ENCODE measurements at places on chromosomes 16 and 17.

DNA sequence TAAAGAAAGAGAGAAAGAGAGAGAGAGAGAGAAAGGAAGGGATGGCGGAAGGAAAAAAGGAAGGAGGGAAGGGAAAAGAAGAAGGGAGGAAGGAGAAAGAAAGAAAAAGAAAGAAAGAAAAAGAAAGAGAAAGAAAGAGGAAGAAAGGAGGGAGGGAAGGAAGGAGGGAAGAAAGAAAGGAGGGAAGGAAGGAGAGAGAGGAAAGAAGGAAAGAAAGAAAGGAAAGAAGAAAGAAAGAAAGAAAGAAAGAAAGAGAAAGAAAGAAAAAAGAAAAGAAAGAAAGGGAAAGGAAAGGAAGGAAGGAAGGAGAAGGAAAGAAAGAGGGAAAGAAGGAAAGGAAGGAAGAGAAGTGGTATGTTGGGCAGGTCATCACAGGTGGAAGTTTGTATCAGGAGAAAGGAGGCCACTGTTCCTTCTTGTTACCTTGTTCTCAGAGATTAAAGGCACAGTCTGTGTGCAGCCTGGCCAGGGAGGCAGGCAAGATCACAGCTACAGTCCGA is 19.3 kb downstream of the SLC35G3 start:
- DNase-seq, result no peak

- DNase-seq, result no peak
These were observed 6.0 kb upstream of the RBFOX3 start for GRCh38 chr17:79616801-79617200.

DNA sequence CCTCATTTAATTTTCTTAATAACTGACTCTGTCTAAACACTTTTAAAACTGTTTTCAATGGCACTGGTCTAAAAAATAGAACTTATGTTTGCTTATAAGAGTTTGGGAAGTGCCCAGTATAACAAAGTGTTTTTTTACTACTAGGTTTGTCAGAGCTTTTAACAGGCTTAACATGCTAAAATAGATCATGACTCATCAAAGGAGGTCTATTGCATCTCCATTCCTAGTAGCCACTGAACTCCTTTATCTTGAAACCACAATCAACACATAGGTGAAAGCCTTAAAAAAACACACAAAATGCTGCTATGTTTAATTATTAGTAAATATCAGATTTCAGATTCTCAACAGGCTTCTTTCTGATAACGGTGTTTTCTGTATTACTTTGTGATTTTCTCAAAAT is 196.4 kb upstream of the KIF2B start:
- DNase-seq, result no peak

DNA sequence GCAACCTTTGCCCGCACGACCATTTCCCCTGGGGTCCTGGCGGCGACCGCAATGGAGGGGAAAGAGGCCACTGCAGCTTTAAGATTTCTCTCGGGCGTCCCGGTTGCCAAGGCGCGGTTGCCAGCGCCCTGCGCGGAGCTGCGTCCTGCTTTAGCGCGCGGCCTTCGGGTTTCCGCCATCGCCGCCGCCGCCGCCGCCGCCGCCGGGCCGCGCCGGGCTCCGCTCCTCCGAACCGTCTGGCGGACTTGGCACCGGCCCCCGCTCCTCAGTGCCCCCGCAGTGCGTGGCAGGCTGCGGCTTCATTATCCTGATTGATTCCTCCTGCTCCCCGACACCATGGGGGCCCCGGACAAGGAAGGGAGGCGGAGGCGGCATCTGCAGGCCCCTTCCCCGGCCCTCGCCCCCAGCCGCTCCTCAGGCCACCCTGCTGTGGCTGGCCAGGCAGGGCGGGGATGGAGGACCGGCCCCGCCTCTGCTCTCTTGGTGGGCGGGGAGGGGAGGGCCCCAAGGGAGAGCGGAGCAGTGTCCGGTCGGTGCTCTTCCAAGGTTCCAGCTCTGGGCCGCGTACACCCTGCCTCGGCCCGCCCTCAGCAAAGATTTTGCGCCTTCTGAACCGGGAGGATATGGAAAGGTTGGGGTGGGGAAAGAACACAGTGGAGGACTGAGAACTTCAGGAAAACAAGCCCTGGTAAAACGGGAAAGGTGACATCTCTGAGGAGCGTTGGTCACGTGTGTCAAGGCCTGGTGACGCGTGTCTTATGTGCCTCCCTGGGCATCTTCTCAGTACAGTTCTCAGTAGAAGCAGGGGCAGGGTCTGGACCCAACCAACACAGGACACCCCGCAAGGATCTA is 34.0 kb downstream of the NEUROD2 start:
- peak; percentile 28 for DNase-seq

GRCh38 chr16:82832821-82833220 is 206.1 kb downstream of the CDH13 start:
- no peak for DNase-seq

- DNase-seq, result no peak
These were observed 68.3 kb upstream of the TANC2 start for GRCh38 chr17:62897706-62898105.

DNA sequence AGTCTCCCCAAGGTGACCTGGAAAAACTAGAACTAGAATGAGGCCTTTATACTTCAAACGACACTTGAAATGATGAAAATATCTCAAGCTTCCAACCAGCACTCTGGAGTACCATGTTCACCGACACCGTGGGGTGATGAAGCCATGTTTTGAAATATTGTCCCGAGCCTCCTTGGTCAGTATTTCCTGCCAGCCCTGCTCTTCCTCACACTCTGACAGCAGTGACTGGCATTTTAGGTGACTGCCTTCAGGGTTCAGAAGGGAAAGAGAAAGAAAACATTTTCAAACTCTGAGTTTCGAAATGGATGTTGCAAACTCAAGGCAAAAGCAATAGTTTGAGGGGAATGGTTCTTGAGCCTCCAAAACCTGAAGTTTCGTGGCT is 39.3 kb upstream of the IRX6 start:
- no peak for DNase-seq

- DNase-seq, result no peak
These were observed 67.5 kb upstream of the ZNF423 start for GRCh38 chr16:49923411-49923810.

GRCh38 chr17:18980682-18981334 is 23.8 kb downstream of the FAM83G start:
- DNase-seq, result no peak

GRCh38 chr17:77212833-77213777 is 72.3 kb downstream of the SEC14L1 start:
- no peak for DNase-seq

DNA sequence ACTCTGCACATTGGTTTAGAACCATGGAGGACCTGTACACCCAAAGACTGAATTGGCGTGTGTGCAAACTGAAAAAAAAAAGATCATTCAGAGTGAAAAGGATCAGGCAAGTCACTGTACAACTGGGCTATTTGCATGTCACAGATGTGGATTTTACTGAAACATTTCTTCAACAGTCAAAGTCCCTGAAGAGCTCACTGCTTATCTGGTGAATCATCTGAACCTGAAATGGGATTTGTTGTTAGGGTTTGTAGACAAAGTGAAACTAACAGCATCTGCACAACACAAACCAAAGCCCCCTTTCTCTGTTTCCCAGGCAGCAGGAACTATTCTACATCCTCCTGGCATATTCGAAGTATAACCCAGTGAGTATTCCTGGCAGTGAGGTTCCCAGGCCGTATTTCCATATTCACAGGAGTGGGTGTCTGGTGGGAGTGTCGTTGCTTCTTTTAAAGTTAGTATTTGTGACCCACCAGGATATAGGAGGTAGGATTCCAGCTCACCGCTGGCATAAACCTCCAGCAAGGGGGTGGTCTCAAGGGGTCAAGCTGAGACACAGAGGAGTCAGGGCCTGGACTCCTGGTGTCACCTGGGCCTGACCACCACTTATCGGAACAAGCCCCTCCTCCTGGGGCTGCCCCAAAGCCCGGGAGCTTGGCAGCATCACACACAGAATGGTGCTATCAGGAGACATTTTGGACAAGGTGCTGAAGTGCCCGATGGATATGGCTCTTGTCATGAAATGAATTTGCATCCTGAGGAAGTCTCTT is 80.9 kb downstream of the GOSR1 start:
- no peak for DNase-seq

- no peak for DNase-seq
These were observed 52.1 kb upstream of the SMIM36 start for GRCh38 chr17:55563363-55563762.

- DNase-seq, result no peak
These were observed 161.2 kb downstream of the MRTFB start for GRCh38 chr16:14232106-14232864.

DNA sequence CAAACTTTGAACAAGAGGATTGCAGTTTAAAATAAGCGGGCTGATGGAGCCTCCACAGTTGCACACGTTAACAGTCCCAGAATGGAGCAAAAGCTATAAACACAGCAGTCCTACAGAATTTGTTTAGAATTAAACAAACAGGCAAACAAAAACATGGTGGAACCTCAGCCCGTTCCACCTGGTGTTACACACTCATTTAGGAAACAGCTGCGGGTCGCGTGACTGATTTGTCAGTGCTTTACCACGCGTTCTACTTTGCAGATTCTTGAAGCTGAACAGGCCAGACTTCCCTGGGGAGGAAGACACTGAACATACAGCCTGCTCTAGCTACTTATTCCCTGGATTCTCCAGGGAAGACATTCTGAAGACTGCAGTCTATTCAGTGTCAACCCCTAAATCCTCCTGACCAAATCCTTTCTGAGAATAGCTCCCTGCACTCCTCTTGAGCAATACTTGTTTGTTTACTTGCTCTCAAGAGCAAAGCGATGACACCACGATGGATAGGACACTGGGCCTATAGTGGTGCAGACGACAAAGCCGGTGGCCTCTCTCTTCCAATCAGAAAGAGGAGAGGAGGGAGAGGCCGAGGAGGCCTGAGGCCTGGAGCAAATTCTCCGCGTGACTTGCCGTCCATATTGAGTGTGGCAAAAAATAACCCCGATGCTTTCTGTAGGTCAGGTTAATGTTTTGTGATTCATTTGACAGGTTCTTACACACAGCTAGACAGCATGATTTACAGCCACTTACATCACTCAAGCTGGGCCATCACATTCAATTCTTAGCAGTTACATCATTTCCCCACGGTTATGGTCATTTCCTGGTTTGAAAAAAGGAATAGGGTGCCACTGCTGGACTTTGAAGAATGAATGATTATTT is 4.0 kb upstream of the MAP1LC3B start:
- peak; percentile 88 for DNase-seq

DNA sequence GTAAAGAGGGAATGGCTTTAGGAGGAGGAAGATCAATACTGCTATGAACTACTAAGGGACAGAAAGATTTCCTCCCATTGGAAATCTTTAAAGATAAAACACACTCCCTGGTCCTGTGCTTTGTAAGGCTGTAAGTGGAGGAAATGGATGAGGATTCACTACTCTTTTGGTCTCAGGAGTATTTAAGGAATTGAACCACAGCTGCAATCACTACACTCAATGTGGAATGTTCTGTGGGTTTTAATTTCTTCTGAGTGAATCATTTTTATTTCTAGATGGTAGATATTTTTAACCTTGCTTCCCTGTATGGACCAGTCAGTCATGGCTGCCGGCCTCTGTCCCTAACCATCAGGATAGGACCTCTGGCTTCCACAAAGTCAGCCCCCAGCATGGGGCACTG is 65.6 kb downstream of the SDR42E1 start:
- DNase-seq, result no peak

- DNase-seq, result no peak
These were observed 48.9 kb downstream of the TEX2 start for GRCh38 chr17:64213995-64214811.

DNA sequence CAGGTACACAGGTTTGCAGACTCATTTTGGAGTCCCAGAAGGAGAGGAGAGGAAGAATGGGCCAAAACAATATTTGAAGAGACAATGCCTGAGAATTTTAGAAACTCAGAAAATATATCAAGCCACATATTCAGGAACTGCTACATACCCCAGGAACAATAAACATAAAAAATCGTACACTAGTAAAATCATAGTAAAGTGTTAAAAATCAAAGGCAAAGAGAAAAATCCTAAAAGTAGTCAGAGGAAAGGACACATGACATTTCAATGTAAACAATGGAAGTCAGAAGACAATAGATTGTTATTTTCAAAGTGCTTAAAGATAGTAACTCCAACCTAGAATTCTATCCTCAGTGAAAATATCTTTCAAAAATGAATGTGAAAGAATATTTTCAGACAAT is 28.5 kb upstream of the NACA2 start:
- DNase-seq, result no peak

DNA sequence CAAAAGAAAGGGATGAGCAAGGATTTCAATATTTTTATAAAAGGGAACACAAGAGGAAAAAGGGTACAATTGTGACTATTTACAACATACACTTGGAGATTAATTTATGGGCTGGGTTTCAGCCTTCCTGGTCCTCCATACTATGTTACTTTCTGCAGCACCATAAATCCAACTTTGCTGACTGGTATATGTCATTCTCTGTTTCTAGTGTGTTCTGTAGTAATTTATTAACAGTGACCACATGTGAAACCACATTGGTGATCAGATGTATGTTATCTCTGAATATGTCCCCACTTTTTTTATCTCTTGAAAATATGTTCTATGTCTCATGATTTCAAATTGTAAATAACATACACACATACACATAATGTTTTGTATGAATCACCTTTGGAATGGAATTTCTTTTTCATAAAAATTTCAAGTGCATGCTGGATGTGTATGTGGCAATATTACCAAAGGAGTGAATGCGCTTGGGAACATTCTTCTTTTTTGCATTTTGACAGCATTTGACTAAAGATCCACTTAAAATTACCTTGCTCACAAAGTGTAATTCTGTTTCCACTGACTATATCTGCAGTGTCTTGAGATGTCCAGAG is 2.9 kb upstream of the LYRM9 start:
- no peak for DNase-seq

GRCh38 chr16:63813862-63814261 is 1308.0 kb downstream of the CDH11 start:
- DNase-seq, result no peak

DNA sequence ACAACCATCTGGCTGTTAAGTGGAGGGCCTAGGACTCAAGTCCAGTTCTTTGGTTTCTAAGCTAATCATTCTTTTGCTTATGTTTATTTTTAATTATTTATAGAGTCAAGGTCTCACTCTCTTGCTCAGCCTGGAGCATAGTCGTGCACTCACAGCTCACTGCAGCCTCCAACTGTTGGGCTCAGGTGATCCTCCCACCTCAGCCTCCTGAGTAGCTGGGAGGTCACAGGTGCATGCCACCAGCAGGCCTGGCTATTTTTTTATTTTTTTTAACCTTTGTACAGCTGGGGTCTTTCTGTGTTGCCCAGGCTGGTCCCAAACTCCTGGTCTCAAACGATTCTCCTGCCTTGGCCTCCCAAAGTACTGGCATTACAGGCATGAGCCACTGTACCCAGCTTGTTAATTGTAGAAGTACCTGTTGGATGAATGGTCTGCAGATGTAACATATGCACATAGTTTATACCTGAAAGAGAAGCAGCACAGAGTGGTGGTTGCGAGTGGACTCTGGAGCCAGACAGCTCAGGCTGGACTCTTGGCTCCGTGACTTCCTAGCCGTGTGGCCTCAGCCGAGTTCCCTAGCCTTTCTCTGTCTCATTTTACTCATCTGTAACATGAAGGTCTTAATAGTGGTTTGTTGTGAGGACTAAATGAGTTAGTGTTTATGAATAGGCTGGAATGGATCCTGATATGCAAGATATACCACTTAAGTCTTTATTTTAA is 337.5 kb downstream of the SNX29 start:
- DNase-seq, result no peak

All from amygdala (tissue), 56 donors.